MG63 (cell line): ENCODE measurements at places on chromosomes 1 and 21.

DNA sequence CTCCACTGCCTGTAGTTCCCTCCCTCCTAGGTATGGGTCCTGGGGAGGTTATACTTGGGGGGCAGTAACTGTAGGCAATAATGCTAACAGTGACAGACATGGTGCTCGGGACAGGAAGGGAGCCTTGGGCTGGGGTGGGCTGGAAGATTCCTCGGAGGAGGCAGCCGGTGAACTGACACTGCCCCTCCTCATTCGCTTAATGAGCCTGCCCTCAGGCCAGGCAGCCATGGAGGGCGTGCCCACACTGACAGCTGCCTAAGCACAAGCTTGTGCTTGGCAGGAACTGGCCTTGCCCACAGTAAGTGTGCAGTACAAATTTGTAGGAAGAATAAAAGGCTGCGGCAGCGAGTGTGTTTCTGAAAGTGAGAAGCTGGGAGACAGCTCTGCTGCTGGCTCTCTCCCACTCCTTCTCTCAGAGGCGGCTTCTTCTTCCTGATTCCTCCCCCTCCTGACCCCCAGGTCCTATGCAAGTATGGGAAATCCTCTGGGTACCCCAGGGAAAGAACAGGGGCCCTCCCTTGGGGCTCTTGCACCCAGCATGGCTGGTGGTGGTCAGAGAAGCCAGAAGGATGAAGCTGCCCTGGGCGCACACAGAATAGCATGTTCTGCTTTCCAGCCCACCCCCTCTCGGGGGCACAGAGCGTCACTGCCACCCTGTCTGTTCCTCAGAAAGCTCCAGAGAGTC is 23.6 kb downstream of the OPTC start:
- DNase-seq = no peak

- no peak for DNase-seq
These were observed 209.4 kb downstream of the PTPRC start for GRCh38 chr1:198848206-198848605.

DNA sequence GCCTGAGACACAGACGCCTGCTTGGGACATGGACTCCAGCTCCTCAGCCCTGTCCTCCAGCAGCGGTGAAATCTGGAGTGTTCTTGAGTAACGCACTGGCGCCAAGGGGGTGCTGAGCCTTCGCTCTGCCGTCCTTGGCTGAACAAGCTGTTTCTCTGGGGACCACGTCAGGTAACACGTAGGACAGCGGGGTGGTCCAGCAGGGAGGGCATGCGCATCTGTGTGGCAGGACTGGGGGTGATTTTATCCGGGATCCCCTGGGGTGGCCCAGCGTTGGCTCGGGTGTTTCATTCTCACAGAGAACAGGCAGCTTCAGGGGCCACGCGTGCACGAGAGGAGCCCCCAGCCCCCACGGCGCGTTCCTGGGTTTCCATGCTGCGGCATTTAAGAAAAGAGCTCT is 61.2 kb downstream of the AGPAT3 start:
- no peak for DNase-seq

- no peak for DNase-seq
These were observed 18.5 kb upstream of the SEMA4A start for GRCh38 chr1:156134716-156135435.

DNA sequence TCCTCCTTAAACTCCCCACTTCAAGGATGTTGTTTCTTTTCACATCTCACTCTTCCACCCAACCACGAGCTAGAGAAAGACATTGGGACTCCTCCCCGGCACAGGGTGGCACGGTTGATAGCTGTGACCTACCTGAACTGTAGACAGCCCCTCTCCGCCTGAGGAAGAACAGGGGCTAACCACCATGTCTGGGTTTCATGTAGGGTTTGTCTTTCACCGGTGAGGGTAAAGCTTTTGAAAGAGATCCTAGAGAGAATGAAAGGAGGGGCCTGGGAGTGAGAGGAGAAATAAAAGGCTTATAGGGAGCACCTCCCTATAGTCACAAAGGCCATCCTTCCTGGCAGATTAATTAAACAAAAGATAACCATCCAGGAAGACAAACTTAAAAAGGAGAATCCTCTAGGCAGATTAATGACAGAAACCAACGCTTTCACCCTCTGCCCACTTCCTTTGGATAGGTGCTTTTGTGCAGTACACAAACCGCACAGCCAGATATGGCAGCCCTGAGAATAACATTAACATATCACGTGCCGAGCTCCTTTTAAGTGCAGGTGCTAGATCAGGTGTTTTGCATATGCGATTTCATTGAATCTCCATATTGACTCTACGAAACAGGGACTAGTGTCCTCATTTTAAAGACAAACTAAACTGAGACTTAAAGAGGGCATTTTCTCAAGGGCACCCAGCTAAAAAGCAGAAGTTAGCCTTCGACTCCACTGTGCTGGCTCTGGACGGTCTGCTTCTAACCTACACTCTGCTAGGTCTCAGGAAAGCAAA is 178.1 kb upstream of the RUNX1 start:
- DNase-seq = no peak

DNA sequence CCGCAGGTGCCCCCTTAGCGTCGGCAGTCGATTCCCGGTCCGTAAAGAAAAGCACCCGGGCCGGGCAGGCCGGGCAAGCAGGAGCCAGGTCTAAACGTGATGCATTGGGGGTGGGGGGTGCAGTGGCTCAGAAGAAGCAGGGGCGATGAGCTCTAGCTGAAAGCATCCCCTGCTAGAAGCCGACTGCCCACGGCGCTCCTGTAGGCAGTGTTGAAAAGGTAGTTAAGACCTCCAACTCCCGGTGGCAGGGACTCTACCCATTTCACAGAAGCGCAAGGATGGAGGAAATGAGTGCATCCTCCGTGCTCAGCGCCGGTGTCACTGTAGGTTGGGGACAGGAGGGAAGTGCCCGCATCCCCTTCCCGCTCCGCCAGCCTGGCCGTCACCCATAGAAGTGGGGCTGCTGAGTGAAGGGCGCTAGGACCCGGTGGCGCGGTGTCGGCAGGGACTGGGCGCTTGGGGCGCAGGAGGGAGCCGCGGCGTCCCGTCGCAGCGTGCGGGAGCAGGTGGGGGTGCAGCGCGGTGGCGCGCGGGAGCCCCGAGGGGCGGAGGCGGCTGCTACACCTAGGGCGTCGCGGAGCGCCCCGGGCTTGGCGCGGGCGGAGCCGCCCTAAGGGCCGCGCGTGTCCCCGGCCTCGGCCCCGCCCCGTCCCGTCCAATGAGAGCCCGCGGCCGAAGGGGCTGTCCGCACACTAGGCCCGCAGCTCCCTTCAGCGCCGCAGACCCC is at the start of gene WNT2B:
Gene WNT2B, plus strand, starts transcription at position 688 of the 727 bp plus-strand sequence. CDS start 298 bp downstream, outside the sequence.
- DNase-seq = peak; percentile 56

DNA sequence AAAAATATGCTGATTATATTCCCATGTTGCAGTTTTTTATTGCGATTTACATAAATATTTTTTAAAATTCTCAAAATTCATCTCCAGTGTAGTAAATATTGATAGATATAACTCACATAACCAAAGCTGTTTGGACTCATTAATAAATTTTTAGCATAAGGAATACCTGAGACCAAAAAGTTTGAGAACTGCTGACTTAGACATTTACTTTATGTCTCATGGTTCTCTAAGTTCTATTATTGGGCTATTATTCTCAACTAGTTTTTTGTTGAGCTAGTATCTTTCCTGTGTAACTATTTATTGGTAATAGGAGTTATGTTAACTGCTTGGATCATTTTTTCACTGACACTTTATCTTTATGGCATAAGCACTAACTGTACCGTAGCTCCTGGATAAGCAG is 1069.6 kb downstream of the ADGRL2 start:
- no peak for DNase-seq
